Choroid plexus epithelial cell (primary cell): ENCODE measurements at places on chromosomes 4 and X.
A peak's percentile ranks its signal among the peaks of the same experiment; 100 is the strongest.

GRCh38 chr4:143186212-143186611, 1.5 kb downstream of the USP38 start:
- DNase-seq: peak; percentile 17

DNA sequence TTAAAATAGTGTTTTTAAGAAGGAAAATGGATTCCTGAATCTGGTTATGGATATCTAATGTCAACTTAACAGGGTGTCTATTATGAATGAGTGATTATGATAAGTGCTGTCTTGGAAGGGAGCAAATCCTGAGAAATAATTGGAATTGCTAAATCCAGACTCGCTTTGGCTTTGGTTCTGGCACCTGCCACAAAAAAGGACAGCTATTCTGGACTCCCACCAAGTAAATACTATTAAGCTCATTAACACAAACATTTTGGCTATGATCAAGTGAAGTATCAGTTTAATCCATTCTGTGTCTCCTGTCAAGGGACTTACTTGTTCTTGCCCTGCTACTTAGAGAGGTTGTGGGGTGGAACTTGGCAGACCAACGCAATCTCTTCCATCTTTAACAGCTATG, 403.7 kb downstream of the CENPC start:
- no peak for DNase-seq

GRCh38 chrX:15911734-15912550, 57.3 kb upstream of the AP1S2 start:
- no peak for DNase-seq

- DNase-seq: no peak
These were observed 393.7 kb downstream of the PPP3CA start for GRCh38 chr4:100953616-100954015.

DNA sequence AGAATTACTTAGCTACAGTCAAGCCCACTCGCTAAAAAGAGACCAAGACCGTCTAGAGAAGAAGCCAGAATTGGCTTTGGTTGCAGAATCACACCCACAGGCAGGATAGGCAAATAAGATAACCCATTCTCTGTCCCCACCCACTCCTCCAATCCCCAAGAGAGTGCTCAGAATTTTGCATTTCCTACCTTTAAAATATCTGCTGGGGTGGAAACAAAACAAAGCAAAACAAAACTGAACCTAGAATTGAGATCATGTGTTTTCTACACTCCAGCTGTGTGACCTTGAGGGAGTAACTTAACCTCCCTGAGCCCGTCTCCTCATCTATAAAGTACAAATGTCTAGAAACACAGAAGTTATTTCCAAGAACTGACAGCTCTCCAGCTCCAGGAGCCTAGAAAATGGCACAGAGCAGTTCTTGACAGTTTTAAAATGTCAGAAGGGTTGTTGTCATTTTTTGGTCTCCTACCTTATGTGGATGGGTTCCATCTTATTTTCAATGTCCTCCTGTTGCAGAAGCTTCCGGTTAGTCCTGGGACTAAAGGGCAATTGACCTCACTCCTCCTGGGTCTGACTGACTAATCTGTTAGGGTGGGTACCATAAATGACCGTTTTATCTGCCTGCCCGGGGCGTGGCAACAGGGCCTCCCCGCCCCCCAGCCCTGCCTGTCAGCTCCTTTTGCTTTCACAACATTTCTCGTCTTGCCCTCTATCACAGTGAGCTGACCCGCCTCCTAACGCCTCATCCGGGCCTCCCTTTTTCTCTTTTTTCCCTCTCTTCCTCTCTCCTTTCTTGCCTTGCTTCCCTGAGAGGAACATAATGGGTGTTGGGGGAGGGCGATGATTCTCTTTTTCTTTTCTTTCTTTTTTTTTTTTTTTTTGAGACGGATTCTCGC, 114.0 kb downstream of the RBM47 start:
- peak; percentile 29 for DNase-seq

- DNase-seq: peak; percentile 28
These were observed 25.4 kb upstream of the TNIP3 start for GRCh38 chr4:121189326-121190215.

GRCh38 chr4:112747036-112747435, 110.1 kb downstream of the LARP7 start:
- DNase-seq: no peak

GRCh38 chrX:39576041-39576872, 521.5 kb downstream of the BCOR start:
- no peak for DNase-seq

DNA sequence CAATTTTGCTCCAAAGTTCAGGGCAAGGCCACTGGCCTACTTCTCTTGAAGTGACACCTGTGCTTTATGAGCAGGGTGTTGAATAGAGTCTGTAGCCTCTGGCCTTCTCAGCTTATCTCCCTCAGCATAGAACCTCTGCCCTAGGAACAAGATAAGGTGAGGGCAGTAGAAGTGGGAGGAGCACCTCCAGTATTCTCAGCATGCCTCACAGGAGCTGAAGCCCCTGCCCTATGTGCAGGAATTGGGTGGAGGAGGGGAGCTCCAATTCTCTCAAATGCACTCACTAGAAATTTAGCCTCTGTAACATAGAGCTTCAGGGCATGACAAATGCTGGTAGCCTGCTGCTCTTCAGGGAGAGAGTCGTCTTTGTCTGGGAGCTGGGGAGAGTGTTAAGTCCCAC, 479.3 kb downstream of the IL1RAPL1 start:
- DNase-seq: no peak

DNA sequence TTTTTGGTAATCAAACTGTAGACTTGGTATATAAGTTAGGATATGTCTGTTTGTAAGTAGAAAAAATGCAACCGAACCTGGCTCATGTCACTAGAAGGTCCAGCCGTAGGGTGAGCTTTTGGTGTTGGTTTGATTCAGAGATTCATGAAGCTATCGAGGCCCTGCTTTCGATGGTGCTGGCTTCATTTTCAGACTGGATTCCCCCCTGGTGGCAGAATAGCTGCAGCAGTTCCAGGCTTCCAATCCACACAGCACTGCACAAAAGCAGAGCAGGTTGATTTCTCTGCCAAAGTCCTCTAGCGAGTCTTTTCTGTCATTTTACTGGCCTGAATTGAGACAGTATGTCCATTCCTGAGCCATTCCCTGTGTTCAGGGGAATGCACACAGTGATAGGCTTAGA, 33.1 kb downstream of the PDK3 start:
- DNase-seq: peak; percentile 23

GRCh38 chr4:81796790-81797528, 325.3 kb upstream of the RASGEF1B start:
- DNase-seq: no peak

GRCh38 chrX:10949541-10949940, 161.6 kb upstream of the HCCS start:
- no peak for DNase-seq
